ENCODE measurements at places on chromosomes 16 and 17. TPM values are rescaled to one million over a fixed set of nuclear protein-coding genes. Genes with fewer than 3 reads are reported as not detected.

- H3K4me1 ChIP-seq = peaks cover 4% of the 10 kb centered on the region
- H3K4me3 ChIP-seq = no peak overlapping the region
- no peaks in the 10 kb centered on the region for H3K27me3 ChIP-seq
- no peaks in the 10 kb centered on the region for H3K36me3 ChIP-seq
These were observed 60.6 kb downstream of the AIPL1 start for GRCh38 chr17:6374271-6374691.

- H3K4me3 ChIP-seq = no peak overlapping the region
- no peaks in the 10 kb centered on the region for H3K4me1 ChIP-seq
- H3K27me3 ChIP-seq = no peaks in the 10 kb centered on the region
- no peak for DNase-seq
These were observed 14.9 kb upstream of the MAPK3 start for GRCh38 chr16:30137897-30138296.

DNA sequence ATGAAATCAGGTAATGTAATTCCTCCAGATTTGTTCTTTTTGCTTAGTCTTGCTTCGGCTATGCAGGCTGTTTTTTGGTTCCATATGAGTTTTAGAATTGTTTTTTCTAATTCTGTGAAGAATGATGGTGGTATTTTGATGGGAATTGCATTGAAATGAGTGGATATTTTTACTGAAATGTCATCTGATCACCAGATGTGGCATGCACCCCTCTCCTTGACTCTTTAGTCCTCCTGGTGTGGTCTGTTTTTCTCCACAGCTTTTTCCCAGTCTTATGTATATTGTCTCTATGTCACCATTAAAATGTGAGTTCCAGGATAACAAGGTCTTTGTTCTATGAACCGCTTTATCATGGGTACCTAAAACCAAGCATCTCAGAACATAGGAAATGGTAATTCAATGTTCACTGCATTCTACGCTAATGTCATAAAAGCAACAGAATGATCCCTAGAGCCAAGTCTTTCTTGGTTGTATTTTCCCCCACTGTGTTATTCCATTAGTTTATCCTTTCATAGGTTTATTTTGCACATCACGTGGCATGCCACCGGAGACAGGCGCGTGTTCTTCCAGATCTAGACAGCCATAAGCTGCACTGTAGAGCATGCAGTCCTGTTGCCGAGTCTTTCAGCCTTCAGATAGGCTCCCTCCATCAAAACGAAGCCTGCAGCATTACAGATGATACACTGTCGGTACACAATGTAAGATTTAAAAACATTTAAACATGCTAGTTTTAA is 172.5 kb downstream of the RPTOR start:
- H3K27ac ChIP-seq = no peak overlapping the region
- no peaks in the 10 kb centered on the region for H3K4me1 ChIP-seq
- no peaks in the 10 kb centered on the region for H3K36me3 ChIP-seq

DNA sequence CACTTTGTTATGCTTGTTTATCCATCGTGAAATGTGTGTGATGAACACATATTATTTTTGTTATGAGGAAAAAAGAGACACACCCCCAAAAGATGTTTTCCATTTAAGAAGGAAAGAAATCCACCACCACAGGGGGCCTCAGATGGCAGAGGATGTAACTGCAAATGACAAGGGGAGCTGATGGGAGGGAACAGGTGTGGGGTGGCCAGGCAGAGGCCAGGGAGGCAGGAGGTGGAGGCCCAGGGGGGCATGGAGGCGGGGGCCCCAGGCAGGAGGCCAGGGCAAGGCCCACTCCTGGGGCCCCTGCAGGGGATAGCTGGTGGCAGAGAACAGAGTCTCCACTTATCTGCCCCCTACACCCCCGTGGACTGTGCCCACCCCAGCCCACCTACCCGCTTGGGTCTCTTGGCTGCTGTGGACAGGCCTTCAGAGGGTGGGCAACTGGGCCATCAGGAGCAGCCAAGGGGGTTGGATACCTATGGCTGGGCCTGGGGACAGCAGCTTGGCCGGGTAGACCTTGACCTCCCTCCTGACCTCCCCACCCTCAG is 28.0 kb downstream of the PPL start:
- H3K4me3 ChIP-seq = no peak overlapping the region
- H3K36me3 ChIP-seq = no peaks in the 10 kb centered on the region
- DNase-seq = no peak
- H3K27me3 ChIP-seq = no peaks in the 10 kb centered on the region
- no peak overlapping the region for H3K27ac ChIP-seq

DNA sequence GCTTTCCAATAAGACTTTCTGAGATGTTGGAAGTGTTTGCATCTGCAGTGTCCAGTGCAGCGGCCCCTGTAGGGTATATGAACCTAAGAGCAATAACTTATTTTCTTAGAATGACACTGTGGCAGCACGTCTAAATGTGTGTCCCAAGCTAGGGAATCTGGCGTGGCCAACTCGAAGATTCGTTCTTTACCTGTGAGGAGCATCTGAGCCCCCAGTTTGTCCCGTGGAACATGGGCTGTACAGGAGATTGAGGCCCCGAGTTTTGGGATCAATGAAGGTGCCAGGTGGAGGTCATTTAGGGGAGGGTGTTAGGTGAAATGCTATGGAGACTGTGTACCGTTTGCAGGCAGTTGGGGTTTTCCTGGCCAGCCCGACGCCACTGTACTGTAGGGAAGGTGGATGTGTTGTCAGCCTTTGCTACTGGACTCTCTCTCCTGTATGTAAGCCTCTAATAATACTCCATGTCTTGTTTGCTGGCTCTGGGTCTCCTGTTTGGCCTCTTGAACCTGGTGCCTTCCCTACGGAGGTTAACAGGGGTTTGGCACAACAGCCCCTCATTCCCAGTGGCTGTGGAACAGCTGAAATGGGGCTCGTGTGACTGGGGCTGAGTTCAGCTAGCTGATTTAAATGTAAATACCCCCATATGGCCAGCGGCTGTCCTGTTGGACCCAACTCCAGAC is 45.5 kb upstream of the SDK2 start:
- DNase-seq = no peak
- H3K36me3 ChIP-seq = no peaks in the 10 kb centered on the region
- no peak overlapping the region for H3K4me3 ChIP-seq
- no peaks in the 10 kb centered on the region for H3K27me3 ChIP-seq

DNA sequence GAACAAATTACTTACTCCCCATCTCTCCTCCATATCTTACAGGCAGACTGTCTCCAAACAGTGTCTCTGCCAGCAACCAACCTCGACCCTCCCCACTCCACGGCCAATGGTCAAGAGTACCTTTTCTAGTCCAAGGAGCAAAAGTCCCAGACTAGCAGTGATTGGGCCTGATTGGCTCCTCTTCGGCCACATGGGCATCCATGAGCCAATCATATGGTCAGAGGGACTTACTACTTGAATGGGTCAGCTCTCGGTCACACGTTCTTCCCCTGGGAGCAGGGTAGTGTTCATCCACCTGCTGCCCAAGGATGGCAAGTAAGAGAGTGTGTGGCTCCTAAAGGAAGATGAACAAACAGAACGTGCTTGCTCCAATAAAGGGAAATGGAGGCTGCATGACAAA is 84.6 kb downstream of the C16orf78 start:
- no peak for DNase-seq
- no peaks in the 10 kb centered on the region for H3K27me3 ChIP-seq
- no peak overlapping the region for H3K4me3 ChIP-seq
- H3K4me1 ChIP-seq = no peaks in the 10 kb centered on the region
- no peak overlapping the region for H3K27ac ChIP-seq

DNA sequence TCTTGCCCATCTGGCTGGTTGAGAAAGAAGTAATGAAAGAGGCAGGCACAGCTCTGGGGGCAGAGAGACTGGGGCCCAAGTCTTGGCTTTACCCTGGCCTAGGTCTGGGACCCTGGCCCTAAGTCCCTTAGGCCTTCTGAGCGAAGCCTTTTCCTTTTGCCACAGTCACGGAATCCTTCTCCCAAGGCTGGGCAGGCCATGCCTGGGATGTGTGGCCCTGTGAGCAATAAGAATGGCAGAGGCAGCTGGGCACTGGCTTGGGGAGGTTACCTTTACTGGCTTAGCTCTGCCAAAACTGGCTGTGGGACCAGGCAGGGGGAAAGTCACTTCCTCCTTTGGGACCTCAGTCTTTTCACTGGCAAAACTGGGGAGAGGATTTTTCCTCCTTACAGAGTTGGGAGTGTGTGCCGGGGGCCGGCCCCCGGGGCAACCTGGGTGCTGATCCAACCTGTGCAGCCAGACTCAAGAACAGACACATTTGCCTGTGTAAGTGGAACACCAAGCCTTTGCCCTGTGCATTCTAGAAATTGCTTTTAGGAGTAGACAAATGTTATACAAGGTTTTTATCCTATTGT is 12.9 kb downstream of the FOXF1 start:
- peaks cover 19% of the 10 kb centered on the region for H3K27me3 ChIP-seq
- no peaks in the 10 kb centered on the region for H3K36me3 ChIP-seq
- no peak overlapping the region for H3K27ac ChIP-seq
- no peak for DNase-seq
- H3K4me3 ChIP-seq = no peak overlapping the region

BTBD17 gene
- not detected for total RNA-seq

KRTAP4-11 gene
- total RNA-seq = not detected

ARL4D gene
- total RNA-seq = 32.4 TPM

CD7 gene
- total RNA-seq = not detected

RAC3 gene
- 73.7 TPM for total RNA-seq
